ENCODE measurements at places on chromosomes 5 and 9. TPM values are rescaled to one million over a fixed set of nuclear protein-coding genes. Genes with fewer than 3 reads are reported as not detected.

CDH9 gene
- total RNA-seq, result not detected

ROR2 gene
- total RNA-seq, result 0.38 TPM

PCDHA6 gene
- total RNA-seq, result 3.1 TPM

CAVIN4 gene
- 1.5 TPM for total RNA-seq

AGGF1 gene
- 27.8 TPM for total RNA-seq
